ENCODE measurements at places on chromosomes 4 and X. TPM values are rescaled to one million over a fixed set of nuclear protein-coding genes. Genes with fewer than 3 reads are reported as not detected.

DNA sequence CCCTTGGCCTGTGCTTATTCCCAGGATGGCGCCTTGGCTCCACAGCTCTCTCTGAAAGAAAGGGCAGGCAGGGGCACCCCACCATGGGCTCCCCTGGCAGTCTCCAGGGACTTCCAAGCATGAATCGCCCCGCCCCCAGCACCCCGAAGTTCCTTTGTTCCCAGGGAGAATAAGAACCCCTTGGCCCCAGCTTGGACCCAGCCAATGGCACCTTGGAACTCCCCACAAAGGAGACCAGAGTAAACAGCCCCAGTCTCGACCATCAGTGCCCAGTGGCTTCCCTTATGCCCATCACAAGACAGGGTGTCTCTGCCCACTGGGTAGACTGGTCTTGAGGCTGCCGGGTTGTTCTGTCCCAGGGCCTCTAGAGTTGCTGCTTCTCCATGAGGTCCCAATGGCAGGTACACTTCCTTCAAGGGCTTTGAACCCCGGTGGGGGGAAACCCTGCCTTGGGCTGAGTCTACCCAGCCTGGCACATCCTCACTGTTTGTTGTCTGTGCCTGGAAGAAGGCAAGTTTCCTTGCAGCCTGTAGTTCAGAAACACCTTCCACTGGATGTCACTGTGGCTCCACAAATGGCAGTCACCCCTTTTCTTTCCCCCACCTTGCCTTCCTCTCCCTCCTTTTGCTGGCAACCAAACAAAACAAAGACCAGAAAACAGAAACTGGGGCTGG is 30.8 kb downstream of the NBDY start:
- no peak for DNase-seq
- no peaks in the 10 kb centered on the region for H3K27me3 ChIP-seq
- H3K4me1 ChIP-seq = peaks cover 3% of the 10 kb centered on the region
- H3K36me3 ChIP-seq = no peaks in the 10 kb centered on the region
- no peak overlapping the region for H3K4me3 ChIP-seq

FOXR2 gene
- total RNA-seq = not detected

DNA sequence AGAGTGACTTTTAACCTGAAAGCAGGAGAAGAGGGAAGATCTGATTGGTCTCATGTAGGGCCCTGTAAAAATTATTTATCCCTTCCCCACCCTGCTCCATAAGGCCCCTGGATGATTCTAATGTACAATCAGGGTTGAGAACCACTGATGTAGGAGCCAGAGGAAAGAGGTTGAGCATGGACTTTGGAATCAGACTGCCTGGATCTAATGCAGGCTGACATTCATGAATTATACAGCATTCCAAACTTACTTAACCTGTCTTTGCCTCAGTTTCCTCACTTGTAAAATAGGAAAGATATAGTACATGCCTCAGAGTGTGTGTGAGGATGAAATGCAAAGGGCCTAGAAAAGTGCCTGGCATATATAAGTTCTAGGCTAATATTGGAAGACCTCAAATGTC is 47.0 kb downstream of the STX18 start:
- no peak overlapping the region for H3K4me3 ChIP-seq
- DNase-seq = no peak
- H3K27ac ChIP-seq = no peak overlapping the region
- no peaks in the 10 kb centered on the region for H3K36me3 ChIP-seq
- no peaks in the 10 kb centered on the region for H3K4me1 ChIP-seq

CSAG3 gene
- total RNA-seq = not detected

PRR32 gene
- total RNA-seq = not detected

GRCh38 chrX:123108513-123109427 is 75.3 kb upstream of the GRIA3 start:
- no peaks in the 10 kb centered on the region for H3K27me3 ChIP-seq
- no peak for DNase-seq
- no peak overlapping the region for H3K4me3 ChIP-seq

DNA sequence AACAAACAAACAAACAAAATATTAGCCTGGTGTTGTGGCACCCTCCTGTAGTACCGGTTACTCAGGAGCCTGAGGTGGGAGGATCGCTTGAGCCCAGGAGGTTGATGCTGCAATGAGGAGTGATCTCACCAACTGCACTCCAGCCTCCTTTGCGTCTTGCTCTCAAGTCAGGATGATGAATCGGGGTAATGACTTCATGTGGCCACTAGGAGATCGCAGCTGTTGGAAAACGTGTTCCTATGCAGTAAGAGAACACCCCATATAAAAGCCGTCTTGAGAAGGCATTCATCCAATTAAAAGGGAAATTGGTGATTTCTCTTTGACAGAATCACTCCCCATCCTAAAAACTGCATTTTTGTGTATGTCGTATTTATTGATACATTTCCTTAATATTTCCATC is 6.9 kb downstream of the CCNB3 start:
- DNase-seq = no peak
- H3K4me3 ChIP-seq = no peak overlapping the region
- no peaks in the 10 kb centered on the region for H3K4me1 ChIP-seq
- H3K36me3 ChIP-seq = no peaks in the 10 kb centered on the region

CPLX1 gene
- 2.7 TPM for total RNA-seq

PNMA3 gene
- total RNA-seq = 0.15 TPM

- DNase-seq = no peak
- no peak overlapping the region for H3K27ac ChIP-seq
- H3K36me3 ChIP-seq = no peaks in the 10 kb centered on the region
- no peaks in the 10 kb centered on the region for H3K4me1 ChIP-seq
Measured at GRCh38 chr4:126705266-126705665, 927.5 kb upstream of the INTU start.

GRCh38 chrX:13473442-13474163 is 95.8 kb upstream of the EGFL6 start:
- no peaks in the 10 kb centered on the region for H3K4me1 ChIP-seq
- no peak overlapping the region for H3K4me3 ChIP-seq
- no peaks in the 10 kb centered on the region for H3K36me3 ChIP-seq

DNA sequence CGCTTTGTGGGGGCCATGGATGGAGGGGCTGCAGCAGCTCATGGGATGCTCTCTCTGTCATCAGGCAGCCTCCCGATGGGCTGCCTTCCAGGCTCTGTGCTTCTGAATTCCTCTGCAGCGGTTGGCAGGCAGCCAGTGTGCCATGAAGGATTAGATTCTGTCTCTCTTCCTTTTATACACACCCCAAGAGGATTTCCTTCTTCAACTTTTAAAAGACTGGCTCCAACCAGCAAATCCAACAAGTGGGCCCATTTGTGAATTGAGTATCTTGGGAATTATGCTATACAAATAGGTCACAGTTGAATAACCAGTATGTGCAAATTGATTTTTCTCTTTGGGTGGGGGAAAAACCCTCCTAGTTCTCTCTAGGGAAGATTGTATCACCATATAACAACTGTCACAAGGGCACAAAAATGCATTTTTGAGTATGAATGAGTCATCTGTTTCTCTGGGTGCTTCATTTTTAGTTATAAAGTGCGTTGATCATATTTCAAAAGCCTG is 96.8 kb upstream of the FAT1 start:
- peaks cover 4% of the 10 kb centered on the region for H3K4me1 ChIP-seq
- H3K36me3 ChIP-seq = no peaks in the 10 kb centered on the region
- H3K4me3 ChIP-seq = no peak overlapping the region
- H3K27me3 ChIP-seq = no peaks in the 10 kb centered on the region
- H3K27ac ChIP-seq = peak overlapping the region; percentile 44
- DNase-seq = peak; percentile 80

SMPX gene
- total RNA-seq = not detected

- H3K27ac ChIP-seq = no peak overlapping the region
- no peaks in the 10 kb centered on the region for H3K36me3 ChIP-seq
- DNase-seq = no peak
- H3K4me1 ChIP-seq = no peaks in the 10 kb centered on the region
- H3K27me3 ChIP-seq = no peaks in the 10 kb centered on the region
- H3K4me3 ChIP-seq = no peak overlapping the region
Measured at GRCh38 chr4:83875437-83875836, 339.5 kb downstream of the GPAT3 start.

WAS gene
- total RNA-seq = 3.0 TPM

GRCh38 chrX:84611843-84612636 is 109.8 kb upstream of the HDX start:
- no peak overlapping the region for H3K27ac ChIP-seq
- H3K4me3 ChIP-seq = no peak overlapping the region
- no peaks in the 10 kb centered on the region for H3K36me3 ChIP-seq

SLAIN2 gene
- 70.2 TPM for total RNA-seq

RTL9 gene
- total RNA-seq = not detected

RWDD4 gene
- total RNA-seq = 17.1 TPM

FAM47E gene
- 3.9 TPM for total RNA-seq

GRCh38 chrX:137166591-137166990 is 132.8 kb upstream of the GPR101 start:
- H3K4me3 ChIP-seq = no peak overlapping the region
- peak; percentile 17 for DNase-seq
- H3K36me3 ChIP-seq = no peaks in the 10 kb centered on the region
- no peak overlapping the region for H3K27ac ChIP-seq

GRCh38 chr4:184544788-184545409 is 70.5 kb upstream of the IRF2 start:
- no peak overlapping the region for H3K4me3 ChIP-seq
- H3K27me3 ChIP-seq = no peaks in the 10 kb centered on the region
- H3K27ac ChIP-seq = no peak overlapping the region
- H3K36me3 ChIP-seq = no peaks in the 10 kb centered on the region
- DNase-seq = no peak

UGT2B10 gene
- total RNA-seq = 1.0 TPM

- H3K36me3 ChIP-seq = no peaks in the 10 kb centered on the region
- H3K27ac ChIP-seq = peak overlapping the region; percentile 83
- DNase-seq = peak; percentile 55
- H3K4me3 ChIP-seq = no peak overlapping the region
Measured at GRCh38 chr4:26238426-26238777, 82.4 kb upstream of the RBPJ start.

DNA sequence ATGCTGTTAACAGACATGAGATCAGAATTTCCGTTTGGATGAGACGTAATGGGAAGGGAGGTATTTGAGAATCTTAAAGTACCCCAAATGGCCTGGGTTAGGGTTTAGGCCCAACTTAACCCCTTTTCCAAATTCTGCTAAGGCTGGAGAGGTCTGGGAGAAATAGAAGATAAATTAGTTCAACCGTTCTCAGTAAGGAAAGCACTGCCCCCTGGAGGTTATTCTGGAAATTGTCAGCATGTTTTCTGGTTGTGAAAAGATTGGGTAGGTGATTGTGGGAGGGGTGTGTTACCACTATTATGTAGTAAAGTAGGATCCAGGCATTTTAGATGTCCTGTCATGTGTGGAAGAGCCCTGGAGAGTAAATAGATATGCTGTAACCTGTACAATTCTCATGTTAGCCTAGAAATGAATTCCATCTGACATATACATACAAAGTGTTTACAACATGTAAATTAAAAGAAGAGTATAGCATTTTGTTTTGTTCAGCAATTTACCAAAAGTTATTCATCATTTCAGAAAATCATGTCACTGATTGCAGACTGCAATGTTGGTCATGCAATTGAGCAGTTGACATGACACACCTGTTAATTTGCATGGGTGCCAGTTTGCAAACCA is 26.8 kb upstream of the GRXCR1 start:
- no peak overlapping the region for H3K4me3 ChIP-seq
- H3K4me1 ChIP-seq = no peaks in the 10 kb centered on the region
- no peaks in the 10 kb centered on the region for H3K27me3 ChIP-seq
- no peak overlapping the region for H3K27ac ChIP-seq
- DNase-seq = peak; percentile 56
- no peaks in the 10 kb centered on the region for H3K36me3 ChIP-seq

DNA sequence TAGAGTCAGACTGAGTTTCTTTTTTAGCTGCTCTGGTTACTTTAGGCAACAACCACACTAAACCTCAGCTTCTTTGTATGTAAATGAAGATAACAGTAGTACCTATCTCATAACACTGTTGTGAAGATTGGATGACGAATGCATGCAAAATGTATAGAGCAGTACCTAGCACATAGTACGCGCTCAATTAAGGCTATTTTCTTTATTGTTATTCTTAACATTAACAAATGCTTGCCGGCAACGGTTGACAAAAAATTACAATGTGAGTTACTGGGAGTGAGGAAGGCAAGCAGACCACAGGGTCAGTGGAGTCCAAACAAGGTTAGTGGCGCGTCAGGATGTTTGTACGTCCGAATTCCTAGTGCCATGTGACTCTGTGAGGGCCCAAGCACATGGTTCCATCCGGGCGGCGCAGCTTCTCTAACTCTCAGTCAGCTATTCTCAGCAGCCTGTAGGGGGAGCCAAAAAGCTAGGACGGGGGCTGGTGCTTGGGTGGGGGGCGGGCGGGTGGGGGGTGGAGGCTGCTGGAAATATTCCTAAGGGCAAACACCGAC is 821 bp upstream of the NALF2 start:
- no peak for DNase-seq
- H3K27me3 ChIP-seq = no peaks in the 10 kb centered on the region
- H3K27ac ChIP-seq = no peak overlapping the region
- H3K4me3 ChIP-seq = peak overlapping the region; percentile 38
